ENCODE measurements at places on chromosomes 1 and 21.

DNA sequence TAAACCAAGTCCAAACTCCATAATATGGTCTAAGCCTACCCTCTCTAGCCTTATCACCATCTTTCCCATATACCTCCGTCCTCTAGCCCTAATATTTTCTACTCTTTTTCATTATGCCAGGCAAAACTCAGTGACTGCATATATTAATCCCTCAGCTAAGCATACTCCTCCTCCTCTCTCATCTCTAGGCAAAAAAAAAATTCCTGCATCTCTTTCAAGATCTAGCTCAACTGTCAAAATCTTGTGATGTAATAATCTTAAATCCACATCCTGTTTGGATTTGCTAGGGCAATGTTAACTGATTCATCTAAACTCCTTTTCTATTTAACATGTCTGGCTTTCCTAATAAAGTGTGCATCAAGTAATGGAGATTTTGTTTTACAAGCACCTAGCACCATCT, 20.4 kb downstream of the PRPF38A start:
- no peak for DNase-seq

DNA sequence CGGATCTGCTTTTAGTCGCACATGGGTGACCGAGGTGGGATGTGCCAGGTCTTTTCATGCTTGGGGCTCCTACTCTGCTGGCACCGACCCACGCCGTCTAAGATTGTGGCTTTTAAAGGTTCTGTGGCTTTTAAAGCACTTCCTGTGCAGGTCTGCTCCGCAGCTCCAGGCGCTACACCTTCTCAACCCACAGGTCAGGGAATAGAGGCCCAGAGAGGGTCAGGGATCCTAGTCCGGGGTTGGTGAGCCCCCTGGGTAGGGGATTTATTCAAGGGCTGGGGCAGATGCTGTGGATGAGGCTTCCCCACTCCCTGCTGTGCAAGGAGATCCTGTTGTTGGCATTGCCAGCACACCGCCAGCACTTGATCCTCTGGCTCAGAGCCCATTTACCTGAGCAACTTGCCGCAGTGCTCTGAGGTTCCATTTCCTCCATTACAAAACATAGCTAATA, 212.8 kb upstream of the RAB4A start:
- DNase-seq, result peak; percentile 25

- DNase-seq, result no peak
Observed at GRCh38 chr1:191453487-191453886, 704.8 kb upstream of the RGS18 start.

DNA sequence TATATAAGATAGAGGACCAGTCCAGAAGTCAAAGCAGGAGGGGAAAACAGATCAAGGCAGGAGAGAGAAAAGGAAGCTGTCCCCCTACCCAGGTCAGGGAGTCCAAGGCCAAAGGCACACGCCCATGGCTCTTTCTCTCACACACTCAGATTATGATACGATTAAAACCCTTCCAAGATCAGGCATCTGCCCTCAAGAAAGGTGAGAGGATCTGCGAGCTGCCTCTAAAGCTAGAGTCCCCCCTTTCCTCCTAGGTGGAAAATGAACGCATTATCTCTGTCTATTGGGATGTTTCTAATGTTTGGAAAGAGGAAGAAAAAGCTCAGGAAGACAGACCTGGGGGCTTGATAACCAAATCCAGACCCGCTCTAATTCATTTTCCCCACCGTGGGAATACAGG, 7.6 kb downstream of the PAFAH2 start:
- DNase-seq, result no peak

- DNase-seq, result no peak
Observed at GRCh38 chr1:69551476-69552324, 16.0 kb upstream of the LRRC7 start.

GRCh38 chr1:24415910-24416665, 486 bp downstream of the NIPAL3 start:
- DNase-seq, result no peak

DNA sequence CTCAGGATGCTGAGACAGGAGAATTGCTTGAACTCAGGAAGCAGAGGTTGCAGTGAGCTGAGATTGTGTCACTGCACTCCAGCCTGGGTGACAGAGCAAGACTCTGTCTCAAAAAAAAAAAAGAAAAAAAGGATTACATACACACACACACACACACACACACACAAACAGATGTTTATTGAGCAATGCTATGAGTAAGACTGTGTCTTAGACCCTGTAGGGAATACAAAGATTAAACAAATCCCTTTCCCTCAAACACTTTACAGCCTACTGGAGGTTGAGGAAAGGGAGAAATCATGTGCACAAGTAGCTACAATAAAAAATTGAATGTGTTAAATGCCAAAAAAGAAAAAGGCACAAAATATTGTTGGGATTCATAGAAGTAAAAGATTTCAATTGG, 58.1 kb downstream of the RPAP2 start:
- DNase-seq, result no peak

DNA sequence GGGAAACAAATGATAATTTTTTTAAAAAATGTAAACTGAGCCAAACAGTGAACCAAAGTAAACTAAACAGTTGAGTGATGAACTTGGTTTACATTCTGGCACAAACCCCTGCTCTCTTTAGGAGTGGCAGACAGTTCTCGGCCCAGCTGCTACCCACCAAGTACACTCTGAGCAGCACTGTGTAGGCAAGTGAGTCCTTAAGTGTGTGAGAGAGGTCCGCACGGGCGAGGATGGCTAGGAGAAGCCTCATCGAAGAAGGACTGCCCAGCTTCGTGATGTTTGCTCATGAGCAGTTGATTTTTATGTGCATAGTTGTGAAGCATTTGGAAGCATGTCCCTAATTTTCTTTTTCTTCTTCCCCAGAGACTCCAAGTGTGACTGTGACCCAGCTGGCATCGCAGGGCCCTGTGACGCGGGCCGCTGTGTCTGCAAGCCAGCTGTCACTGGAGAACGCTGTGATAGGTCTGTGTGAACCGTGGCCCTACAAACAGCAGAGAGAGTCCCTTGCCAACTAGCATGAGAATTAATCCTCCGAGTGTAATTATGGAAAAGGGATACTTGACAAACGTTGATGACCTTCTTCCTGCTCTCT, 32.1 kb downstream of the LAMC2 start:
- no peak for DNase-seq

- no peak for DNase-seq
Observed at GRCh38 chr1:235532360-235532759, 28.1 kb upstream of the B3GALNT2 start.

- no peak for DNase-seq
Observed at GRCh38 chr1:6157132-6157527, 23.0 kb downstream of the CHD5 start.

DNA sequence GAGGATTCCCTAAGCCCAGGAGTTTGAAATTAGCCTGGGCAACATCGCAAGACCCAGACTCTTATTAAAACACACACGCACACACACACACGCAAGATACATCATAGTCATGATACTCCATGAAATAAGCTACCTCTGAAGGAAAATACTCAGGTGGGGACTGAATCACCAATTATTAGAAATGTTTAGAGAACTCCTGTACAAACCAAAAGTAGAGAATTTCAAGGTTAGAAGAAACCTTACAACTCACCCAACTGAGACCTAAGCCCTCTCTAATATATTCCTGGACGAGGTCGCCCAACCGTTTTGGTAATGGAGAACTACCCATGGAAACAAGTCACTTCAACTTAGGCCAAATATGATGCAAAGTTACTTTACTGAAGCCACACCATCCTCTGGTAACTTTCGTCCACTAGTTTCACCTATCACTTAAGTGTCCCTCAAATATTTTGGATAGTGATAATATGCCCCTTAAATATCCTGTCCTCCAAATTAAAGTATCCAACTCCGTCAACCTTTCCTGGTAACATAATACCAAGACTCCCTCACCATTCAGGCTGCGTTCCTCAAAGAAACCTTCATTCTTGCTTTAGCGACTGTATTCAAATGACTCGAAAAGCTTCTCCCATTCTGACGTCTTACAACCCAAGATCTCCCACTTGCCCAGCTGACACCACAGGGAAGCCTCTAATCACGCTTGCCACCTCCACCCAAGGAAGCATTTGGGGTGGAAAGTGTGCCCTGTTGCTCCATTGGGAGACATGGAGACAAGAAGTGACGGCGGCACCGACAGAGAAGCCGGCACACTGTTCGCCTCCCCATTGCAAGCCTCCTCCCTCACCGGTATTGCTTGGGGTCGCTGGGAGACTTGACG, 856 bp downstream of the NRDC start:
- no peak for DNase-seq

GRCh38 chr1:33396188-33397124, 34.4 kb downstream of the PHC2 start:
- DNase-seq, result no peak

DNA sequence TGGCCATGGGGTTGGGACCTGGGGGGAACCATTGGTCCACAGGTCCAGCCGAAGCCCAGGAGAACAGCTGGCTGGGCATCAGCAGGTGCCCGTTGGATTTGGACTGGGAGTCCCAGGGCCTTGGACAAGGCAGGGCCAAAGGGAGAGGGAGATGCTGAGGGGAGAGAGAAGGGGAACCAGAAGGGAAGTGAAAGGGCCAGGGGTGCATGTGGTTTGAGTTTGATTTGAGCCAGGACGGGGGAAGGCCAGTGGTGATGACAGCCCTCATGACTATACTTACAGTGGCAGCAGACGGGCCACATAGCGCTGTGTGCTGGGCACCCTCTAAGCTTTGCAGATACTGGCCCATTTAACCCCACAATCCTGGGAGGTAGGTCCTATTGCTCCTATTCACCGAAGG, 18.8 kb downstream of the AGRN start:
- DNase-seq, result no peak

- DNase-seq, result no peak
Observed at GRCh38 chr1:183996396-183996795, 41.1 kb downstream of the COLGALT2 start.

GRCh38 chr1:27348861-27349783, 7.3 kb downstream of the SYTL1 start:
- DNase-seq, result peak; percentile 38

- DNase-seq, result peak; percentile 46
Observed at GRCh38 chr1:160522622-160523345, at the start of gene SLAMF6. Gene SLAMF6, minus strand, starts transcription at chr1:160523255. Its CDS starts 63 bp downstream, at chr1:160523192.

DNA sequence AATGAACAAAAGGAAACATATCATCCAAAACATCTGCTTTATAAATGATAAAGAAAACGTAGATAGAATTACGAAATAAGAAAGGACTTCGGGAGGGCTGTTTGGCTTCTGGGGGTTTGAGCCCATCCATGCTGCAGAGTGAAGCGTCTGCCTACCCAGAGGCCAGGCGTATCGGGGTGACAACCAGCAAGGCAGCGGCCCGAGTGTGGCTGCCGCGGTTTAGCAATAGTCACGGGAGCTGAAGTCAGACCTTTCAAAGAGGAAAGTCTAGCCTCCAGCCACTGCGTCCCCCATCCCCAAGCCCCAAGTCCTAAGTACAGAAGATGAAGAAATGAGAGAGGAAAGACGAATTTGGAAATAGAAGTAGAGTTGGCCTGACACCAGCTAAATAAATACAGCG, 8.6 kb downstream of the SLC37A1 start:
- no peak for DNase-seq

DNA sequence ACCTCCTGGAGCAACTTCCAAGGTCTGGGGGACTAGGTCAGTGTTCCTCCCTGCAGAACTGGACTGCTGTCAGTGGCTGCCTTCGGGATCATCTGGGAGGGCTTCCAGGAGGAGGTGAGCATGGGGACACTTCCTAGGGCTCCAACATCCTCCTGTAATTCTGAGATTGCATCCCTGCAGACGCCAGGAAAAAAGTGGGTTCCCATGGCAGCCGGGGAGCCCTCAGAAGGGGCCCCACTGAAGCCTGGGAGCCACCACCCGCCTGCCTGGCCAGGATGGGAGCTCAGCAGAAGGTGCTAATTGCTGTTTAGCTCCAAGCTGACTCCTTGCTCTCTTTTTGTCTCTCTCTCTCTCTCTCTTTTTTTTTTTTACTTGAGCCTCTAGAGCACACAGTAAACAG, 16.1 kb upstream of the ARF1 start:
- no peak for DNase-seq

GRCh38 chr1:221162352-221162751, 283.1 kb downstream of the HLX start:
- DNase-seq, result no peak

DNA sequence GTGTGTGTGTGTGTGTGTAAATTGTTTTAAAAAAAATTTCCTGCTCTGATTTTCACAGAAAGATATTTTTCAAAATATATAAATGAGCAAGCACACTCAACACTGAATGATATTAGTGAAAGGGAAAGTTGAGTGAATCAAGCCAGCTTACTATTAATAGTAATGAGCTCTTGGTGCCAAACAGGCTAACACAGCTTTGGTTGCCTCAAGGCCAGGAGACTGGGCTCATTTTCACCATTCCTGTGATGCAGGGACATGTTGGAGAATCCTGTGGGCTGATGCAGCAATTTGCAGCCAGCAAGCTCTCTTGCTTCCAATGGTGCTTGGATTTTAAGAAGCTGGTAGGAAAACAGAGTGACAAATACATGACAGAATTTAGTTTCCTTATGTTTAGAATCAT, 30.2 kb downstream of the PLA2G4A start:
- no peak for DNase-seq

DNA sequence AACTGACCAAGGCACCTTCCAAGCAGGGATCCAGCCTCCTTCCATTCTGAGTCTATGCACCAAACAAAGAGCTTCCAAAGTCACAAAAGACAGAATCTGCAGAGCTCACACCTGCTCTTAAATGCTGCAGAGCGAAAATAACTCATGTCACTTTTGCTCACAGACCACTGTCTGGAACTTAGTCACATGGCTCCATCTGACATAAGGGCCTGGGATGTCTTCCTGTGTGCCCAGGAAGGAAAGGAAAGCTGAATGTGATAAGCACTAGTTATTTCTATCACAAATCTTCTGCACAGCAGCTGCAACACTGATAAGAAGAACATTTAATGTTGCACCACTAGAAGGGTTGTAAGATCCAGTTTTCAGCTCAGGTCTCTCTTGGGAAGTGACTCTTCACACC, 39.5 kb upstream of the SGIP1 start:
- no peak for DNase-seq

- DNase-seq, result no peak
Observed at GRCh38 chr1:243474906-243475305, 219.1 kb downstream of the SDCCAG8 start.

DNA sequence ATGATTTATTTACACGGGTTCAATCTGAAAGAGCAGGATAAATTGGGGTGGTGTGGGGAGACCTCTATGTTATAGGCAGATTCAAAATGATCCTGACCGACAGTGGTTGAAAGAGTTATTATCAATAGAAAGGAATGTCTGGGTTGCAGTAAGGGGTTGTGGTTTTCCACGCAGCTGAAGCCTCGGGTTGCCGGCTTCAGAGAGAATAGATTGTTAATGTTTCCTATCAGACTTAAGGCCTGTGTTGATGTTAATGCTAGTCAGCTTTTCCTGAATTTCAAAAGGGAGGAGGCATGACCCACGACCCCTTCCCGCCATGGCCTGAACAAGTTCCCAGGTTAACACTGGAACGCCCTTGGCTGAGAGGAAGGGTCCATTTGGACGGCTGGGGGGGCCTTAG, 2.2 kb upstream of the UBE2J2 start:
- DNase-seq, result no peak
